Colonic mucosa (tissue), 4 donors: ENCODE measurements at places on chromosomes 5 and 9. TPM values are rescaled to one million over a fixed set of nuclear protein-coding genes. Genes with fewer than 3 reads are reported as not detected.

The CAMSAP1 gene
- total RNA-seq = 14.4 TPM

GRCh38 chr9:70789086-70789485, 332.3 kb downstream of the TRPM3 start:
- no peak for DNase-seq
- H3K4me3 ChIP-seq = no peak overlapping the region
- no peaks in the 10 kb centered on the region for H3K36me3 ChIP-seq

The SLC6A19 gene
- total RNA-seq = 0.67 TPM

The AUH gene
- total RNA-seq = 47.6 TPM

- no peaks in the 10 kb centered on the region for H3K27me3 ChIP-seq
- no peak for DNase-seq
- no peaks in the 10 kb centered on the region for H3K4me1 ChIP-seq
- H3K4me3 ChIP-seq = no peak overlapping the region
These were observed 313.0 kb upstream of the ZNF608 start for GRCh38 chr5:125059255-125060002.

DNA sequence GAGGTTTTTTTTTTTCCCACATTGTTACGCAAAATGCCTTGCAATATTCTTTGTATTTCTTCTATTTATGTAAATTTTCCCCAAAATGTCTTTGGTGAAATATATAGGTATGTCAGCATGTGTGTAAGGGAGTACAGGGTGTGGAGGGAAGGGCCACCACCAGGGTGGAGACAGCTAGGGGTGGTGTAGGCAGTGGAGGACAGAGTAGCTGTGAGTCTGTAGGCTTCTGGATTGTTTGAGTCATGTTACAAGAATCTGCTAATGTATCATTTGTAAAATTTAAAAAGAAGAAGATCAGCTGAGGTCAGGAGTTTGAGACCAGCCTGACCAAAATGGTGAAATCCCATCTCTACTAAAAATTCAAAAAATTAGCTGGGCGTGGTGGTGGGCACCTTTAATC, 175.5 kb downstream of the NXNL2 start:
- no peaks in the 10 kb centered on the region for H3K4me1 ChIP-seq

The SLC6A18 gene
- total RNA-seq = 0.27 TPM

GRCh38 chr9:112809906-112810305, 59.3 kb downstream of the SNX30 start:
- H3K27ac ChIP-seq = no peak overlapping the region
- H3K4me3 ChIP-seq = no peak overlapping the region
- DNase-seq = no peak
- no peaks in the 10 kb centered on the region for H3K36me3 ChIP-seq
- no peaks in the 10 kb centered on the region for H3K4me1 ChIP-seq

DNA sequence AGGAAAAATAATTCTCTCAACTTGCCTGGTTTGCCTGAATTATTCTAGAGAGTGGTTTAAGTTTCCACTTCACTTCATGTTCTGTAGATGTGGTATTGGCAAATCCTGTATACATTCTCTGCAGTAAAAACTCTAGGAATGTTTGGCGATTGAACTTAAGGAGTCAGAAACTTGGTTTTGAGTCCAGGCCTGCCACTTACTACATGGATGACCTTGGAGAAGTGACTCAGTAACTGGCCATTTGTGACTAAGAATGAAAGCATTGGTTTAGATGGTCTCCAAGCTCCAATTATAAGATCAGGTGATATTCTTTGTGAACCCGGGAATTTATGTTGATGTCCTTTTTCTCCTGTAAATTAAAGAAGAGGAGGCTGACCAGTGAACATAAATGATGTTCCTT, 233.8 kb downstream of the GAS1 start:
- no peak overlapping the region for H3K4me3 ChIP-seq
- DNase-seq = no peak
- no peaks in the 10 kb centered on the region for H3K36me3 ChIP-seq
- H3K27me3 ChIP-seq = no peaks in the 10 kb centered on the region
- H3K4me1 ChIP-seq = no peaks in the 10 kb centered on the region

DNA sequence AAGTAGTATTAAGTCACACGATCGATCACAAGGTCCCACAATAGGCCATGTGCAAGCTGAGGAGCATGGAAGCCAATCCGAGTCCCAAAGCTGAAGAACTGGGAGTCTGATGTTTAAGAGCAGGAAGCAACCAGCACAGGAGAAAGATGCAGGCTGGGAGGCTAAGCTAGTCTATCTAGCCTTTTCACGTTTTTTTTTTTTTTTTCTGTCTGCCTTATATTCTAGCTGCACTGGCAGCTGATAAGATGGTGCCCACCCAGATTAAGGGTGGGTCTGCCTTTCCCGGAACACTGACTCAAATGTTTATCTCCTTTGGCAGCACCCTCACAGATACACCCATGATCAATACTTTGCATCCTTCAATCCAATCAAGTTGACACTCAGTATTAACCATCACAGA, 6.5 kb downstream of the PPIP5K2 start:
- no peak overlapping the region for H3K4me3 ChIP-seq
- no peaks in the 10 kb centered on the region for H3K36me3 ChIP-seq
- H3K27me3 ChIP-seq = no peaks in the 10 kb centered on the region
- H3K4me1 ChIP-seq = peaks cover 4% of the 10 kb centered on the region

GRCh38 chr9:17613758-17614157, 34.9 kb downstream of the SH3GL2 start:
- no peak overlapping the region for H3K27ac ChIP-seq
- H3K36me3 ChIP-seq = no peaks in the 10 kb centered on the region
- DNase-seq = no peak
- no peaks in the 10 kb centered on the region for H3K27me3 ChIP-seq

The ZDHHC12 gene
- 69.9 TPM for total RNA-seq

DNA sequence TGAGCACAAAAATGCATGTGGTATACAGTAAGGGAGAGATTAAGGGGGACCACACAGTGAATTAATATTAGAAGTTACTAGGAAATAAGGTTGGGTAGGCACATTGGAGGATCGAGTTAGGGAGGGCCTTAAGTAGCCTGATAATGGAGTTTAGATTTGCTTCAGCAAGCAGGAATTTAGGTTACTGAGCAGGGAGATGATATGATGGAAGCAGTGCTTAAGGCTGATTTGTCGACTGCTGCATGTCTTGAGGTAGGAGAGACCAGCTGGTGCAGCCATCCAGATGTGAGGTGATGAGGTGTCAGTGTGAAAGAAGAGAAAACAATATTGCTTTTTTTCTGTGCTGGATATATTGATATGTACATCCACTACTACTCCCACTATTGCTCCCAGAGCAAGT, 55.2 kb upstream of the ACTBL2 start:
- H3K4me1 ChIP-seq = no peaks in the 10 kb centered on the region
- no peaks in the 10 kb centered on the region for H3K36me3 ChIP-seq
- DNase-seq = no peak
- H3K27ac ChIP-seq = no peak overlapping the region

DNA sequence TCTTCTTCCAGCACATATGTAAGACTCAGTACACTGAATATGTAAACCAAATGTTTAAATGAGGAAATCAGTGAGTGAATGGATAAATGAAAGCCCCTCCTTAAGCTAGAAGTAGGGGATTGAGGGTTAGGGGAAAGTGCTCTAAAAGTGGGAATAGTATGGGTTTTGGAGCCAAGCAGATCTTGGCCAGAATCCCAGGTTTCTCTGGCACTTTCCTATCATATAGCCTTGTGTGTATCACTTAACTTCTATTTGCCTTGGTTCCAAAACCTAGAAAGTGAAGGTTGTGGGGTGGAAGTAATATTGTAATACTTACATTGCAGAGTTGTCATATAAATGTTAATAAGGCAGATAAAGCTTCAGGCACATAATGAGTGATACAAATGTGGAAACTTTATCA, 45.0 kb upstream of the SV2C start:
- no peaks in the 10 kb centered on the region for H3K27me3 ChIP-seq
- no peaks in the 10 kb centered on the region for H3K36me3 ChIP-seq
- no peak overlapping the region for H3K27ac ChIP-seq

- no peaks in the 10 kb centered on the region for H3K27me3 ChIP-seq
- DNase-seq = peak; percentile 41
- no peak overlapping the region for H3K4me3 ChIP-seq
- no peak overlapping the region for H3K27ac ChIP-seq
- H3K4me1 ChIP-seq = no peaks in the 10 kb centered on the region
These were observed 440.3 kb downstream of the PLK2 start for GRCh38 chr5:58019614-58020013.

- DNase-seq = no peak
- no peak overlapping the region for H3K27ac ChIP-seq
- H3K4me3 ChIP-seq = no peak overlapping the region
- H3K27me3 ChIP-seq = no peaks in the 10 kb centered on the region
- H3K36me3 ChIP-seq = no peaks in the 10 kb centered on the region
These were observed 2011.3 kb downstream of the EFNA5 start for GRCh38 chr5:105659396-105659795.

DNA sequence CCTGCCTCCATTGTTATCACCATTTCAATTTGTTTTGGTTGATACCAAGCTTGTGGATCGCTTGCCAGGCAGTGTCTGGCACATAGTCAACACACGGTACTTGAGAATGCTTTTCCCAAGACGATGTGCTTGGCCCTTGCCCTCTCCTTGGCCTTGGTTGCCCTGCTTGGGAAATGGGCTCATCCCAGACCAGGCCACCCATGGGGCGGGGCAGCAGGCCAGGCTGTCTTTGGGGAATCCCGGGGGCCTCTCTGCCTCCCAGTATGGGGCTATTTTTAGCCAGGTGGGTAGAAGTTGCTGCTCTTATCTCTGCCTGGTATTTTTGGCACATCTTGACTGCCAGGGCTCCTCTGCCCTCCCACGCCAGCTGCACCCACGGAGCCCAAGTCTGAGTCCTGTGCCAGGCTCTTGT, 49.9 kb downstream of the LMX1B start:
- no peak overlapping the region for H3K4me3 ChIP-seq
- DNase-seq = no peak
- H3K27ac ChIP-seq = no peak overlapping the region
- no peaks in the 10 kb centered on the region for H3K36me3 ChIP-seq

The FGF1 gene
- total RNA-seq = not detected

GRCh38 chr9:117134826-117135500, 279.9 kb downstream of the ASTN2 start:
- no peaks in the 10 kb centered on the region for H3K36me3 ChIP-seq
- no peak for DNase-seq
- H3K27ac ChIP-seq = no peak overlapping the region
- H3K27me3 ChIP-seq = no peaks in the 10 kb centered on the region

The ARPC5L gene
- total RNA-seq = 61.5 TPM

- H3K27ac ChIP-seq = no peak overlapping the region
- H3K4me3 ChIP-seq = no peak overlapping the region
- H3K36me3 ChIP-seq = no peaks in the 10 kb centered on the region
- no peak for DNase-seq
These were observed 26.0 kb downstream of the ELL2 start for GRCh38 chr5:95935553-95936100.

The DMRTA1 gene
- total RNA-seq = 1.2 TPM
